ENCODE measurements at places on chromosomes 1 and 21.

DNA sequence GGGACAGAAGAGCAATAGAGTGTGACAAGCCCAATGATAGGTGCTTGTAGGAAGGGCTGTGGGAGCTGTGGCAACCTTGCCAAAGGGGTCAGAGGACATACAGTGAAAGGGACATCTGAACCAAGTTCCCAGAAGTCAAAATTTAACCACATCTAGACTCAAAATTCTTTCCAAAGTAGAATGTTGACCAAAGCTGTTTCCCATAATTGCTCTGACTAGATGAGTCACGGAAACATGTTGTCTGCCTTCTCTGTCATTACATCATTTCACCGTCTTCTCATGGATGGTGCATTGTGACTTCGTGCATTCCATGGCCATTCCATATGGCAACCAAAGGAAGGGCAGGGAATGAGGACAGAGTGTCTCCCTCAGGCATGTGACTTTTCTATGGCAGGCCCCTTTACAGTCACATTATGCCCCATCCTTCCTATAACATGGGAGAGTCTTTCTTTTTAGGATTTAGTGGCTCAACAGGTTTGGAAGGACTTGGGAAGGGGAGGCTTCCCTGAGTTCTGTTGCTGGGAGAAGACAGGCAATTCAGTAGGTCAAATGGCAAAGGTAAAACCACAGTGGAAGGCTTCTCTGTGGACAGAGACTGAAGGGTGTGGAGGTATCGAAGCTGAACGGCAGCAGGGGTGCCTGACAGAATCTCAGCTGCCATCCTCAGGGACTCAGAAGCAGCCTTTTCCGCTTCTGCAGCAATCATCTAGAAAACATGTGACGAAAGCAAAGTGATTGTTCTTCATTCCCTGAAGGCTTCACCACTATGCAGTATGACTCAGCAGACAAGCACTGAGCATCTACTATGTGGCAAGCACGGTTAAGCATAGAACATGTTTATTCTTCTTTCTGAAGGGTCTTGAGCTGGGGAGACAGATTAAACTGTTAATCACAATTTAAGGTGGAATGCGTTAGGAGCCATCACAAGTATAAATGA is 24.7 kb downstream of the NPHS2 start:
- DNase-seq = no peak

- DNase-seq = no peak
These were observed 210.0 kb downstream of the PLA2G4A start for GRCh38 chr1:187038784-187039183.

- DNase-seq = no peak
These were observed 49.4 kb downstream of the H3-3A start for GRCh38 chr1:226111883-226112261.

DNA sequence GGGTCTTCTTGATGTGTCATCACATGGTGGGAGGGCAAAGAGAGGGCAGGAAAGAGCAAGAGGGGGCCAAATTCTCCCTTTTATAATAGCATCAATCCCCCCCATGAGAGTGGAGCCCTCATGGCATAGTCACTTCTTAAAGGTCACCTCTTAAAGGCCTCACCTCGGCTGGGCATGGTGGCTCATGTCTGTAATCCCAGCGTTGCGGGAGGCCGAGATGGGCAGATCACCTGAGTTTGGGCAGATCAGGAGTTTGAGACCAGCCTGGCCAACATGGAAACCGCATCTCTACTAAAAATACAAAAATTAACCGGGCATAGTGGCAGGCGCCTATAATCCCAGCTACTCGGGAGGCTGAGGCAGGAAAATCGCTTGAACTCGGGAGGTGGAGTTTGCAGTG is 170.1 kb downstream of the PGBD5 start:
- no peak for DNase-seq

DNA sequence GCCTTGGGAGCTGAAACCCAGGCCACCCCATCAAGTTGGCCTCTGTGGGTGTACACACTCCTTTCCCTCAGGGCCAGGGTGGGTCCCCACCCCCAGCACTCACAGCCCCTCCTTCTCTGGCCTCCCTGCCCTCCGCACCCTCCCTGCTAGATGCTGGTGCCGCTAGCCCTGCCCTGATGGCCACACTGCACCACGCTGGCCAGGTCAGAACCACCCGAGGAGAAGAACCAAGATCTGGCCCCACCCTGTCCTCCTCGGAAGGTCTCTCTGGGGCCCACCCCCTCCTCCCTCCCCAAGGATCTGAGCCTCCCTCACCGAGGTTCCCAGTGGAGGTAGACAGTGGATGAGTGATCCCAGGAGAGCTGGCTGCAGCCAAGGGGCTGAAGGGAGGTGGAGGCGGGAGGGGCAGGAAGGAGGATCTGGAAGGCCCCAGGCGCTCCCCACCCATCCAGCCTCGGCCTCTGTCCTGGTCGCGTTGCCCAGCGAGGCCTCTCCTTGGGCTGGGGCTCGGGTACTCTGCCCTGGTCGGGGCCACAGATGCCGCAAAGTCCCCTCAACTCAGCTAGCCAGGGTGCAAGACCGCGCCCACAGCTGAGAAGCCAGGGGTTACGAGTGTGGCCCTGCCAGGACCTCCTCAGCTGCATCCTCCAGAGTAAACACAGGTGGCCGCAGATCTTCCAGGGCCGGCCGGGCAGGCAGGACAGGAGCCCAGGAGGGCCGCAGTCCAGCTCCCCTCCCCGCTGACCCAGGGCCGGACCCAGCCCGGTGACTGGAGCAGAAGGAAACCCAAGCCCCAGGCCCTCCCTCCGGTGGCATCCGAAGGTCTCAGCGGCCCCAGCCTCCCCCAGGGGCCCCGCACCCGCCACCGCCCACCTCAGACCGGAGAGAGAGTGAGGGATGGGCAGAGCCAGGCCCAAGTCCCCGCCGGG is 5.2 kb downstream of the B3GALT6 start:
- DNase-seq = no peak

DNA sequence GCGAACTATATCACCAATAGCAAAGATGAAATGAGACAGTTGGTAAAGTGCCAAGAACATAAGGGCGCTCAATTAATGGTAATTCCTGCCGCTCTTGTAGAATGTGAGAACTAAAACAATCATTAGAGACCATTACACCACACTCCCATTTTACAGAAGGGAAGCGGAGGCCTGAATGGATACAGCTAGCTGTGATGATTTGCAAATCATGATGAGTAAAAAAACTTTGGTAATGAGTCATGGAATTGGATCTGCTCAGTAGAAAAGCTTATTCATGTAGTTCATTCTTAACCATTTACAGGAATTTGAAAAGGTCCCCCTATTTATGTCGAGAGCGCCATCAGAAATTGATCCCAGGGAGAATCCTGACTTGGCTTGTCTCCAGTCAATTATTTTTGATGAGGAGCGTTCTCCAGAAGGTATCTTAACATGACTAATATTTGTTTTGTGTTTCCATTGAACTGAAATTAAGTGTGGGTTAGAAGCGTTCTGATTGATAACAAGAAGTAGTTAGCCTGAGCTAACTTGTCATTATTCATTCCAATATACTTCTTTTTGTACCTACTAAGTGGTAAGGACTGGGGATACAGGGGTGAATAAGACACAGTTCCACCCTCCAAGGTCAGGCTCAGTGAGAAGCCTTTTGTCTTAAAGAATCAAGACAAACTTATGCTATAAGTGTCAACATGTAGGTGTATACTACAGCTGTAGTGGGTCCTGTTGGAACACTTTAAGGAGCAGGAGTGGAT is 812 bp downstream of the TTC4 start:
- no peak for DNase-seq

- no peak for DNase-seq
These were observed 3.5 kb downstream of the SAMSN1 start for GRCh38 chr21:14542638-14543037.

DNA sequence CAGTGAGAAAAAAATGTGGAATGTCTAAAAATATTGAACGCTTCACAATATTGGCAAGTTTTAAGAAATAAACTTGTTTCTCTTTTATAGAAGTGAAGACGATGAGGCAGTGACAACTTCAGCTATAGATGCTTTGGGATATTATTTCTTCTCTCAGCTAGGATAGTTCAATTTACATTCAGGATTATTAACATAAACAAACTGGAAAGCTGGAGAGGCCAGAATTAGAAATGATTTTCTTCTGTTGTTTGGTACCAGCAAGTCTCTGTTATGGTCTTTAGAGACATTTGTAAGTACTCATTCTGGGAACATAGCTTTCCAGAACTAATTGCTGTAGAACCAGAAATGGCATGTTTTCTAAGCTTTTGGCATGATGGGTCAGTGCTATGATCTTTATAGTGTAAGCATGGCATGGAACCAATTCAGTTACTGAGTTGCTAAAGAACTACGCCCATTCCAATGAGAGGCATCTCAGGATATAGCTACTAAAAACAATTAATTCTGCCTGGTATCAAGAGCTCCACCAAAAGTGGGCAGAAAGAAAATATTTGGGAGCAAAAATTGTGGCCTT is 599.5 kb upstream of the B3GALT2 start:
- DNase-seq = no peak

DNA sequence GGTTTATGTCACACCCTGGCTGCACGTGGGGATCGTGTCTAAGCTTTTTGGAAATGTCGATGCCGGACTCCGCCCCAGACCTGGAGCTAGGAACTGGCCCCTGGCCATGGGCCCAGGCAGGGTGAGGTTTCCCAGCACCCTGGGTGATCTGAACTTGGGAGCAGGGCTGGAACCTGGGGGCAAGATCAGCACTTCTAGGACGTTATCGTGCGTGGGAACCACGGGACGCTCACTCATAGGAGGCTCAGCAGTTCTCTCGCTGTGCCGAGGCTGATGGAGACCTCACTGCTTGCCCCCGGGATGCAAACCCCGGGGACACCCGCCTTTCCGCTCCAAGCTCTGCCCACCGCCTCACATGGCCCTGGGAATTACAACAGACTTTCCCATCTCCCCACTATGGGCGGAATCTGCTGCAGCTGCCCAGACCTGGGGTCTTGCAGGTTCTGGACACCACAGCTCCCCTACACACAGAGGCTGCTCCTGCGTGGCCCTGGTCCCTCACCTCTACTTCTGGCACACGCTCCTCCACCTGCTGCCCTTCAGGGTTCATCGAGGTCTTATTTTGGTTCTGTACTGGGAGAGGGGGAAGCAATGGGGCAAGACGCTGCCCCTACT is 35.9 kb downstream of the COL18A1 start:
- DNase-seq = no peak

GRCh38 chr1:24683713-24684162 is 40.6 kb downstream of the SRRM1 start:
- no peak for DNase-seq

DNA sequence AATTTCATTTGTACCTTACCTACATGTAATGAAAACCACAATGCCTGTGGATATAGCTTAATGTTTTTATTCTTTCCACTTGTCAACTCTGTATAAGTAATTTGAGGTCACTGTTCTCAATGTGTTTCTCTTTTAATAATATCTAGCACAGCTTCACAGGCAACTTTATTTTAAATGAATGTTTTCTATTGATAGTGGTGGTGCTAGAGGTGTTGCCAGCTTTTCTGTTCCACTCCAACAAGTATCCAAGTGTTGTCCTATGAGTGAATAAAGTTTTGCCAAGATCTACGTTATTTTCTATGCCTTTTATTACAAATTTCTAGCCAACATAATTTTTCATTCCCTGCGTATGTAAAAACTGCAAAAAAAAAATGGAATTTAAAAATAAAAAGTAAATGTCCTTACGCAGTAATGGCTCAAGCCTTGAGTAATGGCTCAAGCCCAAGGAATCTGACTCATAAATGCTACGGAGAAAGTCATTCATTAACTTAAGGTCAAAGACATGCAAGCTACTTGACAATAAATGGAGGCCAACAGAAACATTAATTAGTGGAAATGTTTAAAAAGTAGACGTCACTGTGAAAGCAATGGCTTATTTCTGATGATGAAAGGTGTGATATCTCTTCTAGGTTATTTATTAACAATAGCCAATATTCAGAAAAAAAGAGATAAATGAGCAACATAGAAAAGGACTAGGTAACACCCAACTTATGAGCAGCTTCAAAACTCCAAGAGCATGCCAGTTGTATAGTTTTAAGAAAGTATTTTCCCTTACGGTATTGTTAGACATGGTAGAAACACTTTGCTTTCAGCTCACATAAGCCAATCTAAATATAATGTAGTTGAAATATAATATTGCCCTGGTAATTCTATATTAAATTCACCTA is 71.4 kb downstream of the SLC44A5 start:
- no peak for DNase-seq

GRCh38 chr1:109136766-109137165 is 22.9 kb downstream of the ELAPOR1 start:
- no peak for DNase-seq

DNA sequence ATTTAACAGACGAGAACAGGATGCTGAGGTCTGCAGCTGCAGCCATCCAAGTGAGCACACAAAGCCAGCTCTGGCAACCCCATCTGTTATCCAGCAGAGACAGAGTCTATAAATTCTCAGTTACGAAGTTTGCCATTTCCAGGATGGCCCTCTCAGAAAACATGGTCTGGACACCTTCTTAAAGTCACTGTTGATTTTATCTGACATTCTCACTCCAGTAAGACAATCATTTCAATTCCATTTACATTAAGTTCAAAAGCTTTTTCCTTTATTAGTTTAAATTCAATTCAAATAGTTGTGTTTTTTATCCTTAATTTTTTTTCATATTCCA is 125.5 kb downstream of the DMRTB1 start:
- DNase-seq = no peak

DNA sequence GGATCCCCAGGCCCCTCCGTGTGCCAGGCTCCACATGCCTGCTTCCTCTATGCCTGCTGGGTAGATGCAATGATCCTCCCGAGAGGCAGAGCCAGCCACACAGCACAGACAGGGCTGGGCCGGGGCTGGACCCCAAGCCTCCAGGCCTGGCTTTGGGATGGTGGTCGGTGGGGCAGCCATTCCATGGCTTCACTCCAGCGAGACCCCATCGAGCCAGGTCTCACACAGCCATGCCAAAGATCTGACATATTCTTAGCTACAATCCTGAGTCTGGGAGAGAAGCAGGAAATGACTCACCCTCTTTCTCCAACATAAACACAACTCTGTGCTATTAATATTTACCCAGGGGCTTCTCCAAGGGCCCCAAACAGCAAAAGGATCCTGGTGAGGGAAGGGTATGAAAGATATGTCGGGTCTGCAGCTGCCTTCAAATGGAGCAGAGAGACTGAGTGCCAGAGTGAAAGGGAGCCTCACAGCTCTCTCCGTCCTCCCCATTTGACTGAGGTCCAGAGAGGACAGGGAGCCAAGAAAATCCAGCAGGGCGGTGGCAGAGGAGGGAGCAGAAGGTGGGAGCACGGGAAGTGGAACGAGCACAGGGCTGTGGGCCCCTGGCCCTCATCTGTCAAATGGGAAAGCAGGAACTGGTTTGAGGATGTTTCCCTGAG is 639.5 kb downstream of the MATN1 start:
- no peak for DNase-seq

DNA sequence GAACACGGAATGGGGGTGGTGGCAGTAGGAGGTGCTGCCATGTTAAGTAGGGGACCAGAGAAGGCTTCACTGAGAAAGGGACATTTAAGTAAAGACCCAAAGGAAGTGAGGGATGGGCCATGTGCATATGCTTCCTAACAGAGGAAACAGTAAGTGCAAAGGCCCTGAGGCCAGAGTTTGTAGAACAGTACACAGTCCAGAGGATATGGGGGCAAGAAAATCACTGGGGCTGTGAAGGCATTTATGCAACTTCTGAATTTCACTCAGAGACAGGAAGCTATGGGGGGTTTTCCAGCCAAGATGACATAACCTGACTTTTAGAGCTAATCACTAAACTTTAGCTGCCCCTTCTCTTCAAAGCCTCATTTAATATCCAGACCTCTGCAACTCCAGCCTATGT is 202.5 kb upstream of the EDN2 start:
- no peak for DNase-seq

- DNase-seq = no peak
These were observed 20.0 kb downstream of the CITED4 start for GRCh38 chr1:40842207-40842606.

- no peak for DNase-seq
These were observed 3.8 kb downstream of the LCA5L start for GRCh38 chr21:39441502-39442475.

GRCh38 chr1:22380024-22380785 is 71.4 kb upstream of the ZBTB40 start:
- DNase-seq = no peak
